Hippocampal formation (tissue), 2 donors: ENCODE measurements at places on chromosomes 1 and 21.
A peak's percentile ranks its signal among the peaks of the same experiment; 100 is the strongest.

GRCh38 chr1:199463521-199464127 lies 563.9 kb upstream of the NR5A2 start:
- DNase-seq: no peak

- peak; percentile 39 for DNase-seq
Observed at GRCh38 chr1:39410915-39411436, 80.5 kb upstream of the BMP8A start.

DNA sequence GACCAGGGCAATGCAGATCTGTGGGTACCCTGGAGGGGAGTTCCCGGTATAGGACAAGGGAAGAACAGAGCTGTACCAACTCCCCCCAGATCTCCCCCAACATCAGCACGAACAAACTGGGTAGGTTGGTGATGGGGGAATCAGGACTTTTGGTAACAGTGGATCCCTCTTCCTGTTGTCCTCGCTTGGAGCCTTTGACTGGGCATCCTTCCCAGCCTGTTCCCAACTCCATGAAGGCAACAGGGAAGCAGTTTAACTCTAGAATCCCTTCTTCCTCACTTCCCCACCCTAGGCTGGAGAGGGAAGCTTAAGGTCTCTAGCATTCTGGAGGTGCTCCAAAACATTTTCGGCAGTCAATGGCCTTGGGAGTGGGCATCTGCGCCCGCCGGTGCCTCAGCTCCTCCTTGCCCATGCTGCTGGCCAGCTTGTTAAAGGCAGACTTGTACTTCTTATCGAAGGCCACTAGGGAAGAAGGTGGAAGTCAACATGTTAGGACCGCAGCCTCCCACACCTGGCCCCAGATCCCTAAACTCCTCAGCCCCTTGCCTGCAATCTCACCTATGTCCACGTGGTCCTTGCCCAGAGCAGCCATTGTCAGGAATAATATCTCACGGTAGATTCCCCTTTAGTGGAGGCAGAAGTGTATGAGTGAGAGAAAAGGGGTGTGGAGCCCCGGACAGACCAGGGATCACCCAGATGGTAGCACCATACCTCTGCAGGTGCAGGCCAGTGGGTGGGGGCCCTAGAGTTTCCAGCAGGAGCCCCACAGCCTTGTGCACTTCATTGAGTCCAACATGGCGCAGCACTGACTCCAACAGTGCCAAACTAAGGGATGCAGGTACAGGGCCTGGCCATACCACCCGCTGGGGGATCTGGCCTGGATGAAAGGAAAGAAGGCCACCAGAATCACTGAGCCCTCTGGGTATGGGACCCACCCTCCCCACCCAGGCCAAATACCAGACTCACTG lies 7.5 kb upstream of the GATAD2B start:
- DNase-seq: no peak

DNA sequence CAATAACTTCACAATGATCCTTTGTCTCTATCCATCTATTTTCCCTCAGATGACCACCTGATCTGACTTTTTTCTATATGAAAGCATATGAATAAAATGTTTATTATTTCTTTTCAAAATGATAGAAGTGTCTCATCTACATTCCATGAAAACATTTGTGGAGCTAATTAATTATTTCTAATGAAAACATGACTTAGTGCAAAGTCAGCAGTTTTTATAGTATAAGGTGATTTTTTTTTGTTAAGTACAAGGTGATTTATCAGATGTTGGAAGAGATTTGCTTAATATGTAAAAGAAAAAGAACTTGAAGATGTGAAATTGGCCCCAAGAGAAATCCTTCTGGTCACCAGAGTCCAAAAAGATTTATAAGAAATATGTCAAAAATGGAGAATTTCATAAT lies 43.5 kb downstream of the PDPN start:
- DNase-seq: no peak

DNA sequence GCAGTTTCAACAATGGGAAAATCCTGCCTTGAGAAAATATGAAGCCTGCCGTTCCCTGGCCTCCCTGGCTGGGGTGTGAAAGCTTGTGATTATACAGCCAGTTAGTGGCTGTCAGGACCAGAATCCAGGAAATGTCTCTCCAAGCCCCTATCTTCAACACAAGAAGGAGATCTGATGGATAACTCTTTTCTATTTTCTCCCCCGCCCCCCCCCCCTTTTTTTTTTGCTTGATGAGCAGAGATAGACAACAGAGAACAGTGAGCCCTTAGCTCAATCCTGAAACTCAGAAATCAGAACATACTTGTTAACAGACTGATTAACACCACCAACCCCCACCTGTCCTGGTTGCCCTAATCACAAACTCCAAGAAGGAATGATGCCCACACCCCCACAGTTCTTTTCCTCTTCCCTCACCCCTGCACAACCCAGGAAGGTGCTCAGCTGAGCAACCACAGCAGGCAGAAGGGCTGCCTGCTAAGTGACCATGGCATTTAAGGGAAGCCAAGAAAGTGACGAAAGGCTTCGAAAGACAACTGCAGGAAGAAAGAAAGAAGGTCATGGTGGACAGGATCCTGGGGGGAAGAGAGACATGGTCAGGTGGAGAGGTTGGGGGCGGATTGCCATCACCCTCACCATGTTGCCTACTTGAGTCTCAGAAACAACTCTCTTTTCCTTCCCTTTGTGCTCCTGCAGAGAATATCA lies 12.3 kb upstream of the DENND2D start:
- DNase-seq: no peak

GRCh38 chr1:112714313-112715263 lies 544 bp downstream of the PPM1J start:
- no peak for DNase-seq

GRCh38 chr1:44326024-44326701 lies 28.9 kb downstream of the ERI3 start:
- DNase-seq: no peak

DNA sequence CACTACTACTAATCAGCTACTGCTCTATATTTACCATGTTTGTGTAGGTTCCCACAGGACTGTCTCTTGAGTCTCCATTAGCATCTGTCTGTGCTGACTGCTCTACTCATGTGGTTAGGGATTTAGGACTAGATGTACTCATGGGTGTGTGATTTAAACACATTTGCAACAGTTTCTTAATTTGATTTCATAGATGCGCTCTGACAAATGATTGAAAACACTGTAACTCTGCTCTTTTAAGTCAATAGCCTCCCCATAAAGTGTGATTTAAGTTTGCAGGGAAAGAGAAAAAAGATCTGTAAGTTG lies 809.3 kb downstream of the NCAM2 start:
- no peak for DNase-seq

DNA sequence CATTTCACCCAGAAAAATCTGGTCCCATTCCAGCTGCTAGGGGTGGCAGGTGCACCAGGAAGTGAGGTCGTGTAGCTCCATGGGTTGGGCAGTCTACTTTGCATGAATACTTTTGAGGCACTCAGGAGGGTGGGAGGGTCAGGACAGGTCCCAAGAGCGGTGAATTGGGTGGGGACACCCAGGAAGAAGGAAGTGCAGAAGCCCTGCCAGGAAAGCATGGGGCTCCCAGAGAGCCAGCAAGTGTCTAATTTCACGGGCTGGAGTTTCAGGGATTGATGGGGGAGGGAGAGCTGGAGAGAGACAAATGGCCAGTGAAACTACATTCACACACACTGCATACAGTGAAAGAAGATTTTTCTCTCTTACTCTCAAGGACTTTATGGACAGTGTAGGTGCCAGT lies 137.8 kb downstream of the GALNT2 start:
- DNase-seq: no peak

DNA sequence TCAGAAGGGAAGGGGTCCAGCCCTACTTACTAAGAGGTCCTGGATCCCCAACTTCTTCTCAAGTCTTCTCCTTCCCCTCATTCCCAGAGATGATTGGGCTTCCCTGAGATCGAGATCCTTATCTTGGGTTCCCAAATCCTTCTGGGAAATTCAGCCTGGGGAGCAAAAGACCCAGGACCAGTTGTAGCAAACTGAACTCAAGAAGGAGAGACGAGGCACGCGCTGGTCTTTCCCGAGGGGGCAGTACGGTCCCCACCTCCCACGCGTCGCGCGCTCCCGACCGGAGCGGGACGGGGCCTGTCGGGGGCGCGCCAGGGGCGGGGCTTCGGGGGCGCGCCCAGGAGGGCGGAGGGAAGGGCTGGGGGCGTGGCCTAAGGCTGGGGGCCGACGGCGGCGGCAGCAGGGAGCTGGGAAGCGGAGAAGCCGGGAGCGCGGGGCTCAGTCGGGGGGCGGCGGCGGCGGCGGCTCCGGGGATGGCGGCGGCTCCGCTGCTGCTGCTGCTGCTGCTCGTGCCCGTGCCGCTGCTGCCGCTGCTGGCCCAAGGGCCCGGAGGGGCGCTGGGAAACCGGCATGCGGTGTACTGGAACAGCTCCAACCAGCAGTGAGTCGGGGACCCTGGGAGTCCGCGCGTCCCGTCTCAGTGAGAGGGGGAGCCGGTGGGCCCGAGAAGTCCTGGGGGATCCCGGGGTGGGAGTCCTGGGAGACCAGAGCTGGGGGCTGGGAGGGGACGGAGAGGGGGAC lies at the start of gene EFNA3:
Gene EFNA3 (plus strand): TSS at position 369 of the 741 bp plus-strand sequence. CDS start 105 bp downstream, at position 474.
- no peak for DNase-seq

DNA sequence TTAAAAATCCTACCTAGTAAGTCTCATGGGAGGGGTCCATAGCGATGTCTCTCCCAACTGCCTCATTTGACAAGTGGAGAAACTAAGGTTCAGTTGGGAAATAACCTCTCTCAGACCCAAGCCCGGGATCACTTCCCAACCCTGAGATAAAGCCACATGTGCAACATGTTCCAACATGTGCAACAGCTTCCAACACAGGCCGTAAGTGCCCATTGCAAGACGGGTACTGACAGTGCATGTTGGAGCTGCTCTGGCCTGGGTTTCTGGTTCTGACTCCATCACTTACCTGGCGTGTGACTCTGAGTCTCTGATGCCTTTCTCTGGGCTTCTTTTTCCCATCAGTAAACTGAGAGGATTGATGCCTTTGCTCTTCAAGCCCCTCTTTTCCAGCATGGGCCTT lies 38.0 kb upstream of the FOXO6 start:
- no peak for DNase-seq

DNA sequence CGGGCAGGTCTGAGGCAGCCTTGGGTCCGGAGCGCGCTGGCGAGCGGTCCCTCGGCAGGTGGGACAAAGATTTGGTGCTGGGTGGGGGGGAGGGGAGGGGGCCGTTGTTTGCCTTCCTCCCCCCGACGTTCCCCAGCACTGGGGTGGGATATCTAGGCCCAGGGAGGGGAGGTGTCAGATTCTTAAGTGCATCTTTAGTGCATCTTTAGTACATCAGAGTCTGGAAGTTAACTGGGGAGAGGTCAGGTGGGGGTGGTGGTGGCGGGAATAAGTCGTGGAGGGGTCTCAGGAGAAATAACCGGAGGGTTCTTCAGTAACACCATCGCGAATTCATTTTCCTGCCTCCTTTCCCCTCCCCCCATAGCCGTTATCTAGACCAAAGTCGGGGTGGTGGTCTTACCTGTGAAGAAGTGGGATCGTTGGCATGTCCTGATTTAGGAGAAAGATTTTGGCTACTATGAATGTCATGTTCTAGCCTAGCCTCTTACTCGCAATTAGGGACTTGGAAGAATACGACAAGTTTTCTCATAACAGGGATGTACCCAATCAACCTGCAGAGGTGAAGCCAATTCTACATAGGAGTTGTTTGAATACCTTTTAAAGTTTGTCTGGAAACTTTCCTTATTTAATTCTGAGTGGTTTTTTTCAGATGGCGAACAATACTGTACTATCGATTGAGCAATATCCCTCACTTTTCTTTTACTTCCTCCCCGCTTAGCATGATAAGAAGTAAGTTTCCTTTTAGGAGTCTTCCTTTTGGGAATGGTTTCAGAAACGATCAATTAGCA lies 886 bp downstream of the ZMYM4 start:
- DNase-seq: no peak

DNA sequence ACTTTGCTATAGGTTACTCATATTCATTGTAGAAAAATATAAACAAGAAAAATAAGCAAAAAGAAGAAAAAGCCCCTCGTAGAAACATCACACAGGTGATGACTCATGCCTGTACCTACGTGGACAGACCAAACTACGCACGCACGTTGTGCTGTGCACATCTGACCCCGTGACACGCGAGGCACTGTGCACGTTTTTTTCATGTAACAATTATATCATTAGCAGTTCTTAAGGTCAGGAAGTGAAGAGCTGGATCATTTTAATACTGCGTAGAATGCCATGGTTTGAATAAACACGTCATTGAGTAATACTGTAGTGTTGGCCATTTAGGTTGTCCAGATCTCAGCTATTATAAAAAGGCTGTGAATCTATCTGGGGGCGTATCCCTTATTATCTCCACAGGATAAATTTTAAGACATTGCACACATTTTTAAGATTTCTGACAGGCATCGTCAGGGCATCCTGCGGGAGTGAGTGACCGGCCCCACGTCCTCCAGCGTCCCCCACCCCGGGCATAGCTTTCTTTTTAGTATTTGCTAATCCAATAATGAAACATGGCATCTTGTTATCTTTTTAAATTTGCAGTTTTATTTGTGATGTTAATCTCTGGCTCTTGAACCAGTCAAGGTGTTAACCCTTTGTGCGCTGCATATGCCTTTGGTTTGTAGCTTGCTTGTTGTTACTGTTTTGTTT lies 23.4 kb upstream of the ADARB1 start:
- no peak for DNase-seq

DNA sequence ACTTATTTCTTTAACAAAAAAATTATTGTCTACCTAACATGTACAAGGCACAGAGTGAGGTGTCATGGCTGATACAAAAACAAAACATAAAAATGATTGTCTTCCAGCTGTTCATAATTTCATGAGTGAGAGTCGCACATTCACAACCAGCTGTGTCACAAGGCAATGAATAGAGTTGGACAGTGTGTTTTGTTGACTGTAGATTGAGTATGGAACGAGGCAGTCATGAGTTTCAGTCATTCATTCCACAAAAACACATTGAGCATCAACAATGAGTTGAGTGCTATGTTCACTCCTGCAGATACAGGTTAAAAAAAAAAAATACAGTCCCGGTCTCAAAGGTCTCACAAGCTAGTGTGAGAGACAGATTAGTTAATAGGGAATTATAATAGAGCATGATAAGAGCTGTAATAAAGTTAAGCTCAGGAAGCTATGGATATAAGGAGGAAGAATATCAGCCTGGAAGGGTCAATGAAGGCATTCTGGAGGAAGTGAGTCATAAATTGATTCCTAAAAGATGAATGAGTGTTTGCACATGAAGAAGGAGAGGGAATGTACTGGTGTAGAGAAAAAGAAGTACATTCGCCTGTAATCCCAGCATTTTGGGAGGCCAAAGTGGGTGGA lies 47.8 kb upstream of the ARHGAP29 start:
- no peak for DNase-seq

DNA sequence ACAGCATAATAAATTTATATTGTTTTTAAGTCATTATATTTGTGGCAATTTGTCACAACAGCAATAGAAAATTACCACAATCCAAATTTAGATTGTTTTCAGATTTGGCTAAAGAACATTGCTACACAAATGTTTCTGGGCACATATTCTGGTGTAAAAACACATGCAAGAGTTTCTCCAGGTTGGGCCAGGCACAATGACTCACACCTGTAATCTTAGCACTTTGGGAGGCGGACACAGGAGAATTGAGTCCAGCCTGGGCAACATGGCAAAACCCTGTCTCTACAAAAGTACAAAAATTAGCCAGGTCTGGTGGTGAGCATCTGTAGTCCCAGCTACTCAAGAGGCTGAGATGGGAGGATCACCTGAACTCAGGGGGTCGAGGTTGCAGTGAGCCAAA lies 8.4 kb downstream of the ERO1B start:
- no peak for DNase-seq
